NCI-H1930 (cell line): ENCODE measurements at places on chromosomes 11 and 22.

DNA sequence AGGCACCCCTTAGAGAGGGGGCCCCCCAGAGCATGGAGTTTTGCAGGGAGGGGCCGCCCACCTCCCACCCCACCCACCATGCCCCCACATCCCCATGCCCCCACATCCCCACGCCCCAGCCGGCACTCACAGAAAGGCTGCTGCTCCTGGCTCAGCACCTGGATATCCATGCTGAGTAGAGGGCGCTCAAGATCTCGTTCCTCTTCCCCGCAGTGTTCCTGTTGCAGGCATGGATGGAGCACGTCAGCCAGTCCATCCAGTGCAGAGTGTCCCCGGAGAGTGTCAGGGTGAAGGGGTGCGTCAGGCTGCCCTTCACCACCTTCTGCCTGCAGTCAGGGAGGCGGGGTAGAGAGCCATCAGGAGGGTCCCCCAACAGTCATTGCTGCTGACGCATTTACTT lies 156.2 kb downstream of the CRYBB2 start:
- no peak for DNase-seq

DNA sequence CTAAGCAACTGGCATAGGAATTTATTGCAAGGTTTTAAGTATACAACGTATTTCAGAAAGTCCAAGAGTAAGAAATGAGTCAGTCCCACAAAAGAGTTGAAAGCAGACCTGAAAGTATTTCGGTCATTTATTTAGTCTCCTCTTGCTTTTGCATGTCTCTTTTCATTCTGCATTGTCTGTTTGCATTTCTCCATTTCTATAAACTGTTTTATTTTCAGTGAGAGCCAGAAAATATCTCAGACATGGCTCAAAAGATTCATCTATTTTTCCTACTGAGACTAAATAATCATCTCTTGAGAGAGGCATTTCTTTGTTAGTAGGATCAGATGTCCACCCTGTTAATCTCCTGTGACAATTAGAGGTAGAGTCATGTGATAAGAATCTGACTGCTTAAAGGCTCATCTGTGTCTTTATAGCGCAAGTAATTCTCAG lies 219.1 kb upstream of the CCDC179 start:
- DNase-seq = no peak

GRCh38 chr11:47078751-47079521 lies 97.7 kb downstream of the ARFGAP2 start:
- DNase-seq = no peak

DNA sequence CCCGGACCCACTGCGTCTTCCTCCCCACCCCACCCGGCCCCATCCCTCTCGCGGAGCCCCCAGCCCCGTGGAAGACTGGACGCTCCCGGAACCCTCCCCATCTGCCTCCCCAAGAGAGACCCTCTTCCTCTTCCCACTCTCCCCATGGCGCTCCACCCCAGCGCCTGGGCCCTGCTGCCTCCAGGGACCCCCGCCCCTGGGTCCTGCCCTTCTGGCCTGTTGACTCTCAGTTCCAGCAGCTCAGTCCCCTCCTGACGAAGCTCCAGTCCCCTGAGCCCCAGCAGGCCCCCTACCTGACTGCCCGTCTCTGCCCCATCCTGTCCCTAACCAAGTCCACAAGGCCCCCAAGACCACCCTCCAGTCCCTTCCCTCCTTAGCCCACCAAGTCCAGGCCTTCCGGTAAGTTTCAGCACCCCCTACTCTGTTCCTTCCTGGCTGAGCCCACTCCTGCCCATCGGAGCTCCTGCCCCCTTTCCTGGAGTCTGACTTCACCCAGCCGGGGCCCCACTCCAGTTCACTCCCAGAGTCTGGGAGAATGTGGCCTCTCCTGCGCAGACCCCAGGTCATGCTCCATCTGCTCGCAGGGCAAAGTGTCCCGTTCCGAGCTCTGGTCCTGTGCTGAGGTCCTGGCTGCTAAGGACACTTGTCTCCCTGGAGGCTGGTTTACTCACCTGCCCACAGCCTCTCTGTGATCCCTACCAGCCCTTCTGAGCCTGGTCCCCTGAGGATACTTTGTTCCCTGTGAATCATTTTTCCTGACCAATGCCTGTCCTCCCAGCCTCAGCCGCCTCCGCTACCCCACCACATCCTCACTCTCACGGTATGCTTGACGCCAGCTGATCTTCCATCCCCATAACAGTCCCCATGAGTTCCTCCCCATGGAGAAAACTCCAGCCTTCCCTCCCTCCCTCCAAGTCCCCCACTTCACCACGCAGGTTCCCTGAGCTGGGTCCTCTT lies 722 bp downstream of the IFITM10 start:
- DNase-seq = no peak

GRCh38 chr22:26479043-26479791 lies 4.4 kb downstream of the HPS4 start:
- DNase-seq = no peak

DNA sequence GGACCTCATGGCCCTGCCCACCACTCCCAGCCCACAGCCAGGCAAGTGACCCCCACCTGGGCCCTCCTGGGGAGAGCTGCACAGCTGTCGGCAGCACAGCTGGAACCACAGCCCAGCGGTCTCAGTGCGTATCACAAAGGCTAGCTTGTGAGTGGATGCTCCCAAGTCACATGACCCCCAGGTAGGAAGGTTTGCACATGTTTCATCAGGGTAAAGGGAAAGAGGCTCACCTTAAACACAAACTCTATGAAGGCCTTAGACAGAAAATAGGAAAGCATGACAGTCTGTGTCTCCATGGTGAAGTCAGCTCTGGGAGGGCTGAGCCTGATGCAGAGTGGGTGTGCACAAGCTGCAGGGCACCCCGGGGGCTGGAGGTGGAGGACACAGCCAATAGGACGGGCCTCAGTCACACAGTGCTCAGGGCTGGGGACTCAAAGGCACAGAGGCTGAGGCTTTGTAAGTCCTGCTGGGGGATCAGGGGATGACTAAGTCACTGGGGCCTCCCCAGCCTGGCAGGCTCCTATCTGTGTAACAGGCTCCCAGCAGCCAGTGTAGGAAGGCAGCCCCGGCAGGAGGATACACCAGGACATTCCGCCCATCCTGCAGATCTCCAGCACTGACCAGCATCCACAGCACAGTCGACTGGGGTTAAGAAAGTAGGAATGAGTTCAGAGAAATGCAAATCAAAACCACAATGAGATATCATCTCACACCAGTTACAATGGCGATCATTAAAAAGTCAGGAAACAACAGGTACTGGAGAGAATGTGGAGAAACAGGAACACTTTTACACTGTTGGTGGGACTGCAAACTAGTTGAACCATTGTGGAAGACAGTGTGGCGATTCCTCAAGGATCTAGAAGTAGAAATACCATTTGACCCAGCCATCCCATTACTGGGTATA lies 22.0 kb downstream of the CELSR1 start:
- no peak for DNase-seq

DNA sequence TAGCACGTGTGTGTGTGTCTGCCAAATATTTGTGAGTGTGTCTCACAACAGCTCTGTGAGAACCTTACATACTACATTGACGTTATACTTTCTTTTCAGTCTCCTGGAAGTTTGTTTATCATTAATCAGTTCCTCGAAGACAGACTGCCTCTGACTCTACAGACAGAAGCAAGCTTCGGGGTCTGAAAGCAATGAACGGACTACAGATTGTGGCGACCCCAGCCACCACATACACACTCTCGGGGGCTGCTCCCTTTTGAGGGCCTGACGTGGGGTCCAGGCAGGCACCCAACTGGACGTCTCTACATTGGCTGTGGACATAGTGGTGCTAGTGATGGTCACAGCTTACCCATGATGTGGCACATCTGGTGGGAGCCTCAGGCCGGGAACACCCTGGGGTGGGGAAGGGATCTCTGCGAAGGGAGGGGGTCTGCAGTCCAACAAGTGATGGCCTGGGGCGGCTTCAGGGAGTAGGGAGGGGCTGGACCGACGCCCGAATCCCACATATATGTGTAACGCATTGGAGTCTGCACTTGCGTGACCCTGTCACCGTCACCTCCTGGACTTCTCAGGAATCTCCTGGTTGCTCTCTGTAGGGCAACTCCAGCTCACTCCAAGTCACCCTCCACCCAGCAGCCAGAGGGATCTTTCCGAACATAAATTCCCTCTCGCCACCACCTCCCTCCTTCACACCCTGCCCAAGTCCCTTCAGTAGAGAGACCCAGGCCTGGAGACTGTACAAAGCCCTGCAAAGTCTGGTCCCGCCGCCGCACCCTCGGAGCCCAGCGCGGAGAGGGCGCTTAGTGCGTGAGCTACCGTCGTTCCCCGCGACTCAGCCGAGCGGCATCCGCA lies 30.4 kb upstream of the TRIM29 start:
- no peak for DNase-seq

DNA sequence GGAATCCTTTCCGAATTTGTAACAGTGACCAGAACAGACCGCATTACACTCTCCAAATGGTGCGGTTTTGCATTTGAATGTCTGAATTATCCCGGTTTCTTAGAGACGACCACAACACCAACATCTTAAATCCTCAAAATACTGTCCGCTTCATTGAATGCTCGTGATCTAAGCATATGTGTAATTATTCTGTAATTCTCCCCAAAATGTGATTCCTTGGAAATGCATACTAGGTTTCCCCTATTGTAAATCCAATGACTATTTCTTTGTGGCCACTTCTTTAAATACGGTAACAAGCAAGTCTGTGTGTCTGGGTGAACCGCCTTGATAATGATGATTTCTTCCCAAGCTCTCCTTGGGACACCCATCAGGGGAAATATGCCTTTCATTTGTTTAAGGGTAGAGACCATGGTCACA lies 87.3 kb upstream of the DBX1 start:
- DNase-seq = no peak

- no peak for DNase-seq
Observed at GRCh38 chr11:130882138-130882551, 34.1 kb downstream of the SNX19 start.
